ENCODE measurements at places on chromosomes 1 and 21.

DNA sequence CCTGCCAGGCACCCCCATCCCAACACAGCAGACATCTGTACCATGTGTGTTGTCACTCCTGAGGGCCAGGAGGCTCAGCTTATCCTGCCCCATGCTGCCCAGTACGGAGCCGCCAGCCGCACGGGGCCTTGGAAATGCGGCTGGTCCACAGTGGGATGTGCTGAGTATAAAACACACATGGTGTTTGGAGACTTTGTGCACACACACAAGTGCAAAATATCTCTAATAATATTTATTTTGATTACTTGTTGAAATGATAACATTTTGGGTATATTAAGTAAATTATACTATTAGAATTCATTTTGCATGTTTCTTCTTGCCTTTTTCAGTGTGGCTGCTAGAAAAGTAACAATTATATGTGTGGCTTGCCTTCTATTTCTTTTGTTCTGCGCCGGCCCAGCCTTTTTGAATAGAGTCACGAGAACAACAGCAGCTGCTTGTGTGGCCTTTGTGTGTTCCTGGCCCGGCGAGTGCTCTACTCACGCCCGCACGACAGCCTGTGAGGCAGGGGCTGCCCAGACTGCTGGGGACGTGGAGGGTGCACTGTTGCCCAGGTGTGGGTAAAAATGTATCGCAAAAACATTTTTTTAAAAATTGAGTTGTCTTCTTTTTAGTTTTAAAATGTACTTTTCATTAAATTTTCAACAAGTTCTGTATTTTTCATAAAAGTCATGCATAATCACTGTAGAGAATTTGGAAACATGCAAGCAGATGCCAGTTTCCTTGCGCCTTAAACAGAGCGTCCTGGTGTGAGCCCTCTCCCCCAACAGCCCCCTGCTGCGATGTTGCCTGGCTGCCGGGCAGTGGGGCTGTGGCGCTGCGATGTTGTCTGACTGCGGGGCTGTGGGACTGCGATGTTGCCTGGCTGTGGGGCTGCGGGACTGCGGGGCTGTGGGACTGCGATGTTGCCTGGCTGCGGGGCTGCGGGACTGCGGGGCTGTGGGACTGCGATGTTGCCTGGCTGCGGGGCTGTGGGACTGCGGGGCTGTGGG is 35.5 kb downstream of the COQ8A start:
- no peak for DNase-seq

GRCh38 chr1:218718206-218718605 is 373.1 kb downstream of the TGFB2 start:
- no peak for DNase-seq

DNA sequence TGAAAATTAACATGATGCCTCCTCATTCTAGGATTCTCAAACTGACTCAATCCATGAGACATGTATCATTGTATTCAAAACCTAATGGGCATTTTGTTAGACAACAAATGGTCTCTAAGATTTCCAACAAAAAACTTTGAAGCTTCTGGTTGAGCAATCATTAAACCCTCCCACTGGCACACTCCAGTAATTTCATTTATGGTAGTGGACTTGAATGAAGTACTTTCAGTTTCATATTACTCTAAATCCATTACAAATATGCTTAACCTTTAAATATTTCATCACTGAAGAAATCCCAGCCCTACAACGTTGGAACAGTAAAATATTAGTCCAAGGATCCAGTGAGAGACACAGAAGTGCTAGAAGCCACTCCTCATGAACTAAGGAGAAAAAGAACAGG is 43.5 kb downstream of the GBP6 start:
- DNase-seq = no peak

DNA sequence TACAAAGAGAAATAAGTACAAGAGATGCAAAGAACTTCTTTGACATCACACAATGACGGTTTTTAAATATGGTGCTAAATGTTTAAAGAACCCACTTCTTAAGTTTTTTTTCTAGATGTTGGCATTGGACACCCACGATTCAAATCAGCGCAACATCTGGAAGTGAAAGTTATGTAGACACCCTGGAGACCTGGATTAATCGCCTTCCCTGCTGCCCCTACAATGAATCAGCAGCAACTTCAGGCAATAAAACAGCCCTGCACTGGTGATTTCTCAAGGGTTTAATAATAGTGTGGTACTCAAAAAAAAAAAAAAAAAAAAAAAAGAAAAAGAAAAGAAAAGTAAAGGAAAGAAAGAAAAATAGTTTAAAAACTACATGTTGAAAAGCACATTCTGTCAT is 248.3 kb downstream of the NUF2 start:
- no peak for DNase-seq

GRCh38 chr1:161784968-161785367 is 18.8 kb downstream of the ATF6 start:
- no peak for DNase-seq

DNA sequence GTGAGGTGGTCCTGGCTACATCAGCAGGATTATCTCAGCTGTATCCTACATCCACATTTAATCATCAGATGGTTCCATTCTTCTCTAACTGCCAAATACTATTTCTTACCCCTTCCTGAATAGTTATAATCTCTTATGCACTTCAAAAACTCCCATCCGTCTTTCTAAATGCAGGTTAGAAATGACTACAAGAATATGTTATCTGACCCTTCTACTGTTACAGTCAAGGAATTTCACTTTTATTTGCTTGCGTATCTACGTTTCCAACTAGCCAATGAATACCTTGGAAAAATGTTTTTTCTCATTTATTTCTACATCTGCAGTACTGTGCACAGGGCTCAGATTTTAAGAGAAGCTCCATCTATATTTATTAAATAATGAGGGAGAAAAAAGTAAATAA is 709.9 kb downstream of the KCNT2 start:
- DNase-seq = no peak

DNA sequence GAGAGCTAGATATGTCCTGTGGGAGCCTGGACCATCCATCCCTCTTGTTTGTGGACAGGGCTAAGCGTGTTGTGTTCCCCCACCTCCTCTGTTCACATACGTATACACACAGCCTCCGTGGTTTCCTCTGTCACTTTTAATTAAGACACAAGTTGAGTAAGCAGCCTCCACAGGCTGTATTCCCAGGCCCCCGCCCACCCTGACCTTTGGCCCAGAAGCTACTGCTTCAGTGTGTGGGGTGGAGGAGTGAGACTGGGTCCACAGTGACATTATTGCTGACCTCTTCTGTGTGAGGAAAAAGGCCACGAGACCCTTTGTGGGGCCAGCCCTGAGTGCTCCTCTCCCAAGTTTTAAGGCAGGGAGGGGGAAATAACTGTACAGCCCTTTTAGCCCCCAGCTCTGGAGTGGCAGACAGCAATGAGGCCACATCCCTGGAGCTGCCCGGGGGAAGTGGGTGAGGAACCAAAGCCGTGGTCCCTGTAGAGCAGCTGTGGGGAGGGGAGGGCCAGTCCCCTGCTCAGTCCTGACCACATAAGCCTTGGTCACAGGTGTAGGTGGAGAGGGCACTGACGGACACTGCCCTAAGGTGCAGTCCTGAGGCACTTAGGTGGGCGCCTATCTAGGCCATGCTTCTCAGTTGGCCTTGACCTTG is 4.4 kb downstream of the ELOVL1 start:
- no peak for DNase-seq

DNA sequence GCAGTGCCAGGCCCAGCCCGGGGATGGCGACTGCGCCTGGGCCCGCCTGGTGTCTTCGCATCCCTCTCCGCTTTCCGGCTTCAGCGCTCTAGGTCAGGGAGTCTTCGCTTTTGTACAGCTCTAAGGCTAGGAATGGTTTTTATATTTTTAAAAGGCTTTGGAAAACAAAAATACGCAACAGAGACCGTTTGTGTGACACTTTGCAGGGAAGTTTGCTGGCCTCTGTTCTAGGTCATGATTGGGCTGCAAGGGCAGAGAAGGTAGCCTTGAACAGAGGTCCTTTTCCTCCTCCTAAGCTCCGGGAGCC is 719 bp downstream of the SOD1 start:
- DNase-seq = no peak

GRCh38 chr1:116762781-116763115 is 8.5 kb downstream of the CD2 start:
- no peak for DNase-seq

GRCh38 chr1:233570706-233571105 is 43.2 kb upstream of the KCNK1 start:
- no peak for DNase-seq

- DNase-seq = no peak
These were observed 20.7 kb downstream of the SFT2D2 start for GRCh38 chr1:168246506-168246905.

GRCh38 chr1:9595156-9595967 is 6.7 kb downstream of the TMEM201 start:
- DNase-seq = no peak

DNA sequence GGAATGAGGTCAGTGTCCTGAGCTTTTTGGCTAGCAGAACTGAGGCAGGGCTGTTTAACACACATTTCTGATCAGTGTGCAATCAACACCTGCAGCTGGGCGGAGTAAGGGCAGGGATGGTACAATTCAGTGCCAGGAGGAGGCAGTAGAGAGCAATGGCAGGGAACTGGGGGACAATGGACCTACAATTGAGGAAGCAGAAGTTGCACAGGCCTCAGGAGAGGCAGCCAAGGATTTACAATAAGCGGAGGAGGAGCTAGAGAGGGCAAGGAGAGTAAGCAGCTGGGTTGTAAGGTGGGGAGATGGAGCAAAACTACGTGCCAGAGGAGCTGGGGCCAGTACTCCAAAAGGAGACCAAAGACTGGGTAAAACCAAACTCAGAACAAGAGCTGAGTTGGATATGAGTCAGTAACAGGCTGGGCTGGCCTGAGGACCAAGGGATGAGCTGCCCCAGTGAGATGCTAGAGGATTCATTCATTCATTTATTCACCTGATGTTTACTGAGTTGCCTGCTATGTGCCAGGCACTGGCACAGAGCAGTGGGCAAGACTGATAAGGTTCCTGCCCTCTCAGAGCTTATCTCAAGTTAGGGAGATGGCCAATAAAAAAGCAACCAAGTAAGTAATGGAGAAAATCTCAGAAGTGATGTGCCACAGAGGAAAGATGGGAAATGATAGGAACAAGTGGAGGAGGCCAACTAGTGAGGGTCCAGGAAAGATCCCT is 10.4 kb upstream of the GALE start:
- peak; percentile 81 for DNase-seq
